ENCODE measurements at places on chromosomes 6 and 20. TPM values are rescaled to one million over a fixed set of nuclear protein-coding genes. Genes with fewer than 3 reads are reported as not detected.

DNA sequence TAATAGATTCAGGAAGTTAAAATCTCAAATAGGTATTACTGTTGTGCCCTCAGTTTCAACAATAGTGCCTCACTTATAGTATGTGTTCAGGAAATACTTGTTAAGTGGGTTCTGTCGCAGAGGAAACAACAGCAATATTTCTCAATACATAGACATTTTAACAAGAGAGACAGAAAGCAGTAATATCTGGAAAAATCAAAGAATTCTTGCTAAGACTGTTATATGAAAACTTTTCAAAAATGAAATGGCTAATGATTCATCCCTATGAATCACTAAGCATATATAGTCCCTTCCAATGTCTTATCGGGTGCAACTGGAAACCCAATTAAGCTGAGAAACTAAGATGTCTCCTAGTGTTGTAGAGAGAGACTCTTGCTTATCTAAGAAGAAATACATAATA is 668.9 kb downstream of the TFAP2A start:
- H3K27ac ChIP-seq: no peak overlapping the region
- no peaks in the 10 kb centered on the region for H3K27me3 ChIP-seq
- H3K4me1 ChIP-seq: no peaks in the 10 kb centered on the region
- no peak overlapping the region for H3K4me3 ChIP-seq
- H3K36me3 ChIP-seq: no peaks in the 10 kb centered on the region

GRCh38 chr20:37899105-37900045 is 3.6 kb upstream of the VSTM2L start:
- no peak overlapping the region for H3K4me3 ChIP-seq
- no peaks in the 10 kb centered on the region for H3K36me3 ChIP-seq
- peaks cover 2% of the 10 kb centered on the region for H3K27me3 ChIP-seq
- H3K27ac ChIP-seq: no peak overlapping the region

The GPR63 gene
- 0.11 TPM for total RNA-seq

The GSTA3 gene
- not detected for total RNA-seq

GRCh38 chr20:59825944-59826759 is 107.3 kb downstream of the SYCP2 start:
- no peaks in the 10 kb centered on the region for H3K36me3 ChIP-seq
- peaks cover 17% of the 10 kb centered on the region for H3K4me1 ChIP-seq
- H3K27me3 ChIP-seq: no peaks in the 10 kb centered on the region
- no peak overlapping the region for H3K4me3 ChIP-seq

The KHDC1L gene
- not detected for total RNA-seq

The CD93 gene
- 22.3 TPM for total RNA-seq

DNA sequence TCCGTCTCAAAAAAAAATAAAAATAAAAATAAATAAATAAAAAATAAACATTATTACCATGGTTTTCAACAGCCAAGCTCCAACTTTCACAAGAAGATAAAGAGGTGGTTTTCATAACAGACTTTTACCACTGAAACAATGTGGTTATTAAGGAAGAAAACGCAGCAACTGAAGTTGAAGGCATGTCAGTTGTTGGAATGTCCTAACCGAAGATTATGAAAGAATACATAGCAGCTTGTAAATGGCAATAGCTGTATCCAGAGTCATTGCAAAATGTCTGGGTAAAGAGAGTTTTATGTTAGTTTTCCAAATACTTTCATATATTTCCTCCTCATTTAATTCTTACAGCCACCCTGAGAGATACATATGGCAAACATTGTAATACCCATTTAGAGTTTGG is 161.6 kb upstream of the MARCKS start:
- H3K4me1 ChIP-seq: no peaks in the 10 kb centered on the region
- no peak overlapping the region for H3K27ac ChIP-seq
- DNase-seq: no peak
- no peak overlapping the region for H3K4me3 ChIP-seq

DNA sequence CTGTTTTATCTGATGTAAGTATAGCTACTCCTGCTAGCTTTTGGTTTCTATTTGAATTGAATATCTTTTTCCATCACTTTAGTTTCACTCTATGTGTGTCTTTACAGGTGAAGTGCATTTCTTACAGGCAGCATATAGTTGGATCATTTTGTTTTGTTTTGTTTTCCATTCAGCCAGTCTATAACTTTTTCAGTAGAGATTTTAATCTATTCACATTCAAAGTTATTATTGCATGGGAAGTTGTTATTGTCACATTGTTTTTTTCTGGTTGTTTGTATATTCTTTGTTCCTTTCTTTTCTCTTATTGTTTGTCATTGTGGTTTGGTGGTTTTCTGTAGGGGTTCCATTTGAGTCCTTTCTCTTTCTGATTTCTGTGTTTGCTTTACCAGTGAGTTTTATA is 151.2 kb downstream of the PDE10A start:
- no peak for DNase-seq
- no peak overlapping the region for H3K4me3 ChIP-seq
- H3K27ac ChIP-seq: no peak overlapping the region

The KCNK5 gene
- 6.9 TPM for total RNA-seq

The GJA10 gene
- total RNA-seq: not detected

The MCHR2 gene
- total RNA-seq: not detected

GRCh38 chr6:75115481-75115880 is 90.4 kb downstream of the COL12A1 start:
- no peaks in the 10 kb centered on the region for H3K27me3 ChIP-seq
- H3K4me3 ChIP-seq: no peak overlapping the region
- DNase-seq: no peak
- no peaks in the 10 kb centered on the region for H3K4me1 ChIP-seq

DNA sequence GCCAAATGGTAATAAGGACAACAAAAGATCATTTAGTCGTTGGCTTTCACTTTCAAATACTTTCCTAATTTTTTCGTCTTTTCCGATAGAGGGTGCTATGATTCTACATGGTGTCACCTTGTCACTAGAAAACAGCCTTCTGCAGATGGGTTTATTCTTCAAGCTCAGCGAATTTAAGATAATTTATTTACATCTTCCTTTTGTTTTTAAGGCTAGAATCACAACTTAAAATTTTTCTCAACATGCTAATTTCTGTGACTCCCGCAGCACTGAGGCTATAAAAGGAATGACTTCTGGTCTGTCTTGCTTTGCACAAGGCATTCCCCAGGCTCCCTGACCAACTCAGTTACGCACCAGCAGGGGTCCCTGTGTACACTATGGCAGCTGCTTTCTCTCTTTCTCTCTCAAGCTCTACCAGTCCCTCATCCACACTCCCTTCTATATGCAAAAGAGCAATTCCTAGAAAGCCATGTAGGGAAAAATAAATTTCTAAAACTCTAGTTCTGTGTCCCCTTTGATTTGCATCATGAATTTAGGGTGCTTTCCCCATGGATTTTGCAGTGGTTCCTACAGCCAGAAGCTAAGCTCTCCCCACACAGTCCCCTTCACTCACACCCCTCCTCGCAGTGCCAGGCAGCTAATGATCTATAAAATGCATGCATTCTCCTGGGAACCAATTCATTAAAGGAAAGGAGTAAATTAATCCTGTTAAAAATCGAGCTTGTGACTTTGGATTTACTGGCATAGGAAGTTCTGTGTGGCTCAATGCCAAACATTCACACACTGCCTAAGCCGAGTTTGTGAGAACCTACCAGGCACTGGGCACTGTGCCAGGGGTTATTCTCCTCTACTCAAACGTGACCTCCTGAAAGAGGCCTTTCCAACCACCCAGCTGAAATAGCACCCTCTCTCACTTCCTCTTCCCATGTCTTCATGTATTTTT is 74.5 kb downstream of the DCDC2 start:
- DNase-seq: no peak
- H3K27me3 ChIP-seq: no peaks in the 10 kb centered on the region
- no peak overlapping the region for H3K27ac ChIP-seq
- H3K36me3 ChIP-seq: no peaks in the 10 kb centered on the region
- peak overlapping the region; percentile 0 for H3K4me3 ChIP-seq

GRCh38 chr20:24389686-24390085 is 79.7 kb upstream of the SYNDIG1 start:
- DNase-seq: no peak
- no peak overlapping the region for H3K4me3 ChIP-seq
- H3K27ac ChIP-seq: no peak overlapping the region
- H3K4me1 ChIP-seq: no peaks in the 10 kb centered on the region

- no peak for DNase-seq
- no peak overlapping the region for H3K4me3 ChIP-seq
- H3K27ac ChIP-seq: peak overlapping the region; percentile 87
- H3K27me3 ChIP-seq: no peaks in the 10 kb centered on the region
- H3K4me1 ChIP-seq: peaks cover 34% of the 10 kb centered on the region
- peaks cover 10% of the 10 kb centered on the region for H3K36me3 ChIP-seq
These were observed 74.5 kb upstream of the MRPS10 start for GRCh38 chr6:42292004-42292740.

DNA sequence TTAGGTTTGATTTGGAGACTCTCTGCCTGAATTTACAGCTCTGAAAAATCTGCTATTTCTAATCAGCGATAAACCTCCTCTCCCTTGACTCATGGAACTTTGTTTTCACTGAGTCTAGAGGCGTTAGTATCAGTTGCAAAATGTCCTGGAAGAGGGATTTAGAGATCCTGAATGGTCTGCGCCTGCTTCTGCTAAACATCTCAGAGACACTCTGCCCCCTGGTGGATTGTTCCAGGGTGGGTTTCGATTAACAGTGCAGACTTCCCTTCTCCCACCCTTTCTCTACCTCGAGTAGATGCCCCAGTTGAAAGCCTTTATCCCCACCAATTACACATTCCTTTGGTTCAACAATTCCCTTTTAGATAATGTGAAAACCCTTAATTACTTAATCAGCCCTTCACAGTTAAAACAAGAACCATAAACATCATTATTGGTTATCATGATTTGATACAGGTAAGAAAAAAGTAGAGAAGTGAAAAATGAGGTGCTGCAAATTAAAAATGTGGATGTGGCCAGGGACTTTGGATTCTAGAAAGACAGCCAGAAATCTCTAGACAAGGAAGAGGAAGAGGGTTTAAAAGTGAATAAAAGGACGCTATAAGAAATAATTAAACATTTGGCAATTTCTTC is 5.5 kb downstream of the HTR1B start:
- no peak overlapping the region for H3K4me3 ChIP-seq
- H3K27me3 ChIP-seq: peaks cover 3% of the 10 kb centered on the region
- no peaks in the 10 kb centered on the region for H3K36me3 ChIP-seq
- DNase-seq: no peak

The DDO gene
- total RNA-seq: not detected

DNA sequence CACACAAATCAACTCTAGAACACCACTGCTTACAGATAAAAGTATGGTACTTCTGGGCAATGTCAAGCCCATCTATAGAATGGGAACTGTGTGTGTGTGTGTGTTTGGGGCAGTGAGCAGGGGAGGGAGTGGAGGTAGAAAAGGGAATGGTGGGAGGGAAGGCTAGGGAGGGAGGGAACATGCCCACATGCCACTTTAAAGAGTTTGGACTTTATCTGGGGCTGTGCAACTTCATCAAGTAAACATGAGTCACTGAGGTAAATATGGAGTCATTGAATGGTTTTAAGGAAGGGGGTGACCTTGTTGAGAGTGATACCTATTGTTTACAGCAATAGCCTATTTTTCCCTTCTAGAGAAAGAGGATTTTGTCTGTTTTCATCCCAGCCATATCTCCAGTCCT is 22.5 kb upstream of the RNGTT start:
- no peak for DNase-seq
- H3K27me3 ChIP-seq: no peaks in the 10 kb centered on the region
- H3K4me1 ChIP-seq: peaks cover 10% of the 10 kb centered on the region

DNA sequence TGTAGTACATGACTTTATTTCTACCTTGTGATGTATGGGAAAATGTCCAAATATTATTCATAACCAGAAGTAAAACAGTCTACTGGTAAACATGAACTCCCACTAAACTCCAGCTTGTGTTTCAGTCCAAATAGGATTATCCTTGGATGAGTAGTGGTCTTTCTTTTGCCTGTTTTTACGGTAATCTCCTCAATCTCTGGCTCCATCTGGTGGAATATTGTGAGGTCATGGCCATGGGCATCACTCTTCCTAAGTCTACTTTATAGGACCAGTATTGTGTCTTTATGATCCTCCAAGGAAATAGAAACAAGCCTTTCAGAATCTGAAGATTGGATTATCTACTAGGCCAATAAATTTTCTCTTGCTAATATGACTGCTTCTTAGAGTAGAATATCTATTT is 505.0 kb downstream of the BMP2 start:
- H3K27ac ChIP-seq: no peak overlapping the region
- no peaks in the 10 kb centered on the region for H3K36me3 ChIP-seq
- no peak for DNase-seq
- no peaks in the 10 kb centered on the region for H3K4me1 ChIP-seq
- H3K27me3 ChIP-seq: no peaks in the 10 kb centered on the region

DNA sequence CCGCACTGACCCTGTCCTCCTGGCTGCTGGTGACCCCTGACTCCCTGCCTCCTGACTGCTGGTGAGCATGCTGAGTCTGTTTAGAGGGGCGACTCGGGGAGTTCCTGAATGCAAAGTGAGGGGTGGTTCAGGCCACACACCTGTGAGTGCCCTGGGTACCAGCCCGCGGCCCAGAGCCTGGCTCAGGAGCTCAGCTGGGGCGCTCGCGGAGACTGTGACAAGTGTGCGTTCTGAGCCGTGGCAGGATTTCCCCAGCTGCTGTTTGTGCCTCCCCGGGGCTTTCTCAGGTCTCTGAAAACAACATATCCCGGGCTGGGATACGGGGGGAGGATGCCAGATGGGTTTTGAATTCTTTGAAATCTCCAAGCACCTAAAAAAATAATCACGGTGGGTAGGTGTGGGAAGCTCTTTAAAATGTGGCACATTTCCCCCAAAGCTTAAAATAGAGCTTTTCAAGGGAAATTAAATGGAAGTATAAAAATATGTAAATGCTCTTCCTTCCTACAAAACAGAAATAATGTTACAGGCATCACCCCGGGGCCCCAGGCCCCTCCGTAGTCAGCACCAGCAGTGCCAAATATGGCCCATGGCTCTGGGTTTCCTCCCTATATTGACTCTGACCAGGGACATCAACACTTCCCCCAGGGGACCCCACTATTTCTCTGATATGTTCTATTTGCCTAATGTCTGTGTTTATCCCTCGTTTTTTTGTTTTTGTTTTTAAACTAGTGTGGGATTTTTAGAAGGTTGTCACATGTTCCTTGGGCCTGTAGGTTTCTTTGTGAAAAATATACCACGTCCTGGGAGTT is 49.9 kb upstream of the TAGAP start:
- no peak overlapping the region for H3K27ac ChIP-seq
- H3K36me3 ChIP-seq: no peaks in the 10 kb centered on the region
- H3K4me3 ChIP-seq: no peak overlapping the region
- peaks cover 8% of the 10 kb centered on the region for H3K4me1 ChIP-seq
- DNase-seq: no peak

GRCh38 chr6:125639466-125640020 is 109.9 kb upstream of the HEY2 start:
- no peaks in the 10 kb centered on the region for H3K4me1 ChIP-seq
- no peak overlapping the region for H3K4me3 ChIP-seq
- no peaks in the 10 kb centered on the region for H3K27me3 ChIP-seq
- H3K36me3 ChIP-seq: no peaks in the 10 kb centered on the region
- no peak for DNase-seq

- H3K4me1 ChIP-seq: peaks cover 8% of the 10 kb centered on the region
- no peaks in the 10 kb centered on the region for H3K27me3 ChIP-seq
- H3K27ac ChIP-seq: no peak overlapping the region
- no peak overlapping the region for H3K4me3 ChIP-seq
- H3K36me3 ChIP-seq: no peaks in the 10 kb centered on the region
These were observed 194.9 kb downstream of the KIF6 start for GRCh38 chr6:39530201-39530759.

- no peak overlapping the region for H3K27ac ChIP-seq
- H3K36me3 ChIP-seq: no peaks in the 10 kb centered on the region
- DNase-seq: no peak
- no peaks in the 10 kb centered on the region for H3K27me3 ChIP-seq
These were observed 59.6 kb upstream of the SALL4 start for GRCh38 chr20:51861726-51862466.

GRCh38 chr6:168004023-168004422 is 6.6 kb downstream of the KIF25 start:
- no peak overlapping the region for H3K27ac ChIP-seq
- no peak overlapping the region for H3K4me3 ChIP-seq
- H3K36me3 ChIP-seq: no peaks in the 10 kb centered on the region
- DNase-seq: no peak
